ENCODE measurements at places on chromosomes 1 and 21. TPM values are rescaled to one million over a fixed set of nuclear protein-coding genes. Genes with fewer than 3 reads are reported as not detected.

CHI3L1 gene
- 1.0 TPM for total RNA-seq

CNIH3 gene
- total RNA-seq: 4.2 TPM

OR2T2 gene
- total RNA-seq: not detected

FAM151A gene
- not detected for total RNA-seq

TEX50 gene
- not detected for total RNA-seq

LRRC53 gene
- not detected for total RNA-seq

TMEM240 gene
- 2.1 TPM for total RNA-seq

MIS18A gene
- 5.7 TPM for total RNA-seq

WNT3A gene
- not detected for total RNA-seq

CLCA4 gene
- total RNA-seq: not detected

RGS5 gene
- 7.8 TPM for total RNA-seq

ARHGAP29 gene
- 39.1 TPM for total RNA-seq

BEND5 gene
- 5.7 TPM for total RNA-seq

SFN gene
- total RNA-seq: not detected

DTL gene
- 7.8 TPM for total RNA-seq

CYP4A22 gene
- not detected for total RNA-seq

SPRR2G gene
- not detected for total RNA-seq

CGN gene
- 0.52 TPM for total RNA-seq

NEK2 gene
- 3.1 TPM for total RNA-seq

OR10J5 gene
- total RNA-seq: not detected

ACOT7 gene
- 3.7 TPM for total RNA-seq

GNAT2 gene
- not detected for total RNA-seq

SRGAP2C gene
- total RNA-seq: 14.6 TPM

RNU1-2 gene
- under 0.01 TPM for total RNA-seq

SMCP gene
- not detected for total RNA-seq

MTARC2 gene
- 10.4 TPM for total RNA-seq

THEMIS2 gene
- 4.7 TPM for total RNA-seq

GPR52 gene
- 3.1 TPM for total RNA-seq

RXFP4 gene
- not detected for total RNA-seq

YOD1 gene
- total RNA-seq: 13.0 TPM

DCST1 gene
- not detected for total RNA-seq

KIF21B gene
- total RNA-seq: 1.0 TPM

NBPF15 gene
- 37.6 TPM for total RNA-seq

NDUFS2 gene
- total RNA-seq: 147 TPM

ADGRB2 gene
- total RNA-seq: 6.3 TPM

PARP1 gene
- total RNA-seq: 94.5 TPM

SMG7 gene
- 9.4 TPM for total RNA-seq

LIPI gene
- not detected for total RNA-seq

TRAF5 gene
- 13.0 TPM for total RNA-seq

GOLT1A gene
- total RNA-seq: not detected

SPATA6 gene
- 50.1 TPM for total RNA-seq

HENMT1 gene
- 21.9 TPM for total RNA-seq

DSCAM gene
- 0.52 TPM for total RNA-seq

GBP1 gene
- total RNA-seq: 14.6 TPM

TEKT2 gene
- total RNA-seq: 2.1 TPM

KANK4 gene
- total RNA-seq: 8.4 TPM

EXO1 gene
- 4.2 TPM for total RNA-seq

KIAA1614 gene
- total RNA-seq: 13.6 TPM

SPRR2E gene
- not detected for total RNA-seq

RNF11 gene
- total RNA-seq: 53.8 TPM

CLCA1 gene
- total RNA-seq: not detected

C1QC gene
- total RNA-seq: 30.3 TPM
